ENCODE measurements at places on chromosomes 7 and 10. TPM values are rescaled to one million over a fixed set of nuclear protein-coding genes. Genes with fewer than 3 reads are reported as not detected.

SFMBT2 gene
- 15.4 TPM for total RNA-seq

SCIN gene
- 0.12 TPM for total RNA-seq

FXYD4 gene
- not detected for total RNA-seq

MAPK8 gene
- 44.2 TPM for total RNA-seq

BMPER gene
- total RNA-seq = not detected

NRCAM gene
- total RNA-seq = not detected

LRRC61 gene
- total RNA-seq = 27.1 TPM

AQP1 gene
- 0.62 TPM for total RNA-seq

GPRIN2 gene
- total RNA-seq = not detected

LEP gene
- total RNA-seq = not detected

PNLIPRP3 gene
- not detected for total RNA-seq

NXPH1 gene
- total RNA-seq = not detected

DPCD gene
- total RNA-seq = 13.9 TPM
